Stimulated activated CD8-positive, alpha-beta memory T cell treated with anti-CD3 and anti-CD28 coated beads, Interleukin-7, amount 100 ng/mL, for 1 hour (primary cell): ENCODE measurements at places on chromosomes 2 and 18.

DNA sequence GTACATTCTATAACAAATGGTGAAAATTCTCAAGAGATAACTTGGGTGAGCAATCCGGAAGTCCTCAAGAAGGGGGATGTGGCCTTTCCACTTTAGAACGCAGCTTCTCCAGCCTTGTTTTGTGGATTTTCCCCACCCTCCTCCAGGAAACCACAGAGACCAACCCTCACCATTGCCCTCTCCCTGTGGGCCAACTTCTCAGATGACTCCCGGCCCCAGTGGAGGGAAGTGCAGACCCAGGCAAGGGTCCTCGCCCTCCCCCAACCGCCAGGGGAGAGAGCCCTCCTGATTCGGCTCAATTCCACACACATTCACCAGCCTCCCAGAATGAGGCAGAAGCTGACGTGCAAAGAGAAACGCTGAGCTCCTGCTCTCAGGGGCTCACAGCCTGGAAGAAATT, 277.2 kb downstream of the EIPR1 start:
- no peak for DNase-seq

DNA sequence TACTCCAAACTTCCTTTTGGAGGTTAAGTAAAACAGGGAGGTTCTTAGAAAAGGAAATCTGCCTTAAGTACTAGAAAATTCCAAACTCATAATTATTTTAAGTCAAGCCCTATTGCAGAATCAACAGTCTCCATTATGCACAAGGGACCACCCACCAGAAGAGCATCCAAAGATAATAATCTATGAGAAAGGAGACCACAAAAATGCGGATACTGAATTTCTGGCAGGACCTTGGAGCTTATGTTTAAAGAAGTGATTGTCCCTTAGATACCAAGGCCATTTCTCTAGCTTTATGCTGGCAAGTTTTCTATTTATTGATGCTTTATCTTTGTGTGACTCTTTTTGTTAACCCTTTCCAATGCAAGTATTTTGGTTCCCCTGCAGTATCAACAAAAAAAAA, 404.0 kb upstream of the MMADHC start:
- DNase-seq: no peak

DNA sequence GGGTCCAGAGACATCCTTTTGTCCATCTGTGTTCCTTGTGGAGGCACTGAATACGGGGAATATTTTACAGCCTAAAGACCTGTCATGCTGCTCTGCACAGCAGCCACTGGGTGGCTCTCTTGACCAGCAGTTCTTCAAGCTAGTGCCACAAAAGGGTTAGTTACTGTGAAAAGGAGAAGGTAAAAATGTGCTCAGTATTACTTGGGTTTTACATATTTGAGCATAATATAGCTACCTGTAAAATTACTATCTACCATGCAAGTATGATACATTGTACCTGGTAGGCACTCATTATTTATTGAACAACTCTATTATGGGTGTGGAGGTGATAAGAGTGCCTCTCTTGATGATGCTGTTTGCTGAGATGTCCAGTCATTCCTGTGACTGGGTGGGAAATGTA, 23.6 kb downstream of the FZD5 start:
- no peak for DNase-seq

DNA sequence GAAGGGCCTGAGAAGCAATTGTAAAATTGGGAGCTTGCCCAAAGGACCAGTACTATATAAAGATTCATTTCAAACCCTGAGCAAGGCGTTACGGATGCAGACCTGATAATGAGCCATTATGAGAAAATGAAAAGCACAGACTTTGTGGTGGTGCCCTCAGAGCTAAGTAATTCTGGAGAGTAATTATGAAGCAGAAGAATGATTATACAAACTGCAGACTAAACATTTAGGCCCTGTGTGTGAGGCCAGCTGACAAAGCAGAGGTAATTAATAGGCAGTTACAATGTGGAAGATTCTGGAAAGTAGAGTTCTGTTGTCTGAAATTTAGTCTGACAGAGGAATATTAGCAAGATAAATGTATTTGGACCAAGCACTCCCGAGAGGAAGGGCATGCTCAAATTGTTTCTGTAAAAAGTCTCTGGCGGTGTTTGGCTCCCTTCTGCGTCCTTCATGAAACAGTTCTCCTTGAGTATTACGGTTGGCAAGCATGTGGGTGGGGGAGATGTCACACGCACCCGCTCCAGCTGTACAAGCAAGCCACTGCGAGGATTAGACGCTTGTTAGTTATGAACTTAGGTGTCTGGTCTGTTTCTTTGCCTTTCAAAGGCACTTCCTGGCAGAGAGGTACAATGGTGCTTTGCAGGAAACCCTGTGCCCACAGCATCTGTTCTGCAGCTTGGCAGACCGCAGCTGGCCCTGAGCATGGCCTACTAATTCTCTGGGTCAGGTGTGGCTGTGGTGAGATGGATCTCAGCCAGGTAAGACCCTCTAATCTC, 45.5 kb downstream of the CDC42EP3 start:
- peak; percentile 20 for DNase-seq

DNA sequence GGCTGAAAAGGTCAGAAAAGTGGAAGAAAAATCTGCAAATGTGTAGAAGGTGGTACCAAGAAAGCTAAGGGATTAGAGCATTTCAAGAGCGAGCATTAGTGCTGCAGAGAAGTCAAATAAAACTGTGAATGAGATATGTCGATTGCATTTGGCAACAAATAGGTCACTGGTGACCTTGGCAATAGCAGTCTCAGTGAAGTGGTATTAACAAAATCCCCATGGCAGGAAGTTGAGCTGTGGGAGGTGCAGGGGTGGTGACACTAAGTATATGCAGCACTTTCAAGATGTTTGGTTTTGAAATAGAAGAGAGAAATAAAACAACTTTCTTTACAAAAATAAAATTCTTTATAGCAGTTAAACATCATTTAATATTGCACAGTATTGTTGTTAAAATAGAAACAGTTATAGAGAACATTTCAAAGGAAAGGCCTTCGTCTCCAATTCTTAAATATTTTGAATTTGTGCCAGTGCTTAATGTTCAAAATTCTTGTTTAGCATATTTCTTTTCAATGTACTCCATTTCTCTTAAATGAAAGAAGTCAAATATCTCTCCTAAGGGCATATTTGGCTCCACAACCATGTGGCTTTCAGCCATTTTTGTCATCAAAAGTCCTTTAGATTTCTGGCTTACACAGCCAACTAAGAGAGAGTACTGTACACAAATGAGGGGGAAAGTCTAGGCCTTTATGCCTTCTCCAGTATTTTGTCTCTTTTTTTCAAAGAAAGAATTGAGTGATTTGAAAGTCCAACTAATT, 443.0 kb upstream of the MMADHC start:
- no peak for DNase-seq

DNA sequence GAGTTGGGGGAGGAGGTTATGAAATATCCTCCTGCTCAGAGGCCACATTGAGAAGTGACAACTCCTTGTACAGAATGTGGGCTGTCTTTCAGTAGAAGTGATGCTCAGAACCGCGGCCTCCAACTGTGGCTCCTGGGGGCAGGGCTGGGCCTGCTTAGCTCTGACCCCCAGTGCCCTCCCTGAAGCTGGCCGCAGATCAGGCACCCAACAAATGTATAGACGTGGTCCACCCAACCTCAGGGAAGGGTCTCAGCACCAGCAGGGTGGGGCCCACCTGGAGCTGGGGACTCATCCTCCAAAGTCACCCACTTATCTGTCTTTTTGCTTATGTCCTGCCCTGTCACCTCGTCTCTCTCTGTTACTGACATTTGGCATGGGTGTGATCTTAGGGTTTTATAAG, 11.1 kb upstream of the BIN1 start:
- DNase-seq: no peak
